Substantia nigra (tissue), 51 donors: ENCODE measurements at places on chromosomes 12 and 14.

DNA sequence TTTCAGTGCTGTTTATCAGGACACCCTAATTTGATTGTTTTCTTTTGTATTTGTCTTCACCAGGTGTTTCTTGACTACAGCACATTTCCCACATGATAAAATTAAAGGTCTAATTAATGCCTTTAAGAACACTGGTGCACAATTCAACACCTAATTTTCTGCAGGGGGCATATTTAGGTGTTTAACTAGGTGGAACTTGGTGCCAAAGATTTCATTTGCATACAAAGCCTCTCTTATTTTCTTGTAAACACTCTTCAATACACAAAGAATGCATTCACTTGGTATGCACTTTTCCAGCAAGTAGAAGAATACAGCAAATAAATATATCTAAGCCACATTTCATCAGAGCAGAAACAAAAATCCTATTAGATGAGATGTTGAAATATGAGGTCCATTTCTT lies 646.2 kb upstream of the FOXG1 start:
- DNase-seq, result no peak

DNA sequence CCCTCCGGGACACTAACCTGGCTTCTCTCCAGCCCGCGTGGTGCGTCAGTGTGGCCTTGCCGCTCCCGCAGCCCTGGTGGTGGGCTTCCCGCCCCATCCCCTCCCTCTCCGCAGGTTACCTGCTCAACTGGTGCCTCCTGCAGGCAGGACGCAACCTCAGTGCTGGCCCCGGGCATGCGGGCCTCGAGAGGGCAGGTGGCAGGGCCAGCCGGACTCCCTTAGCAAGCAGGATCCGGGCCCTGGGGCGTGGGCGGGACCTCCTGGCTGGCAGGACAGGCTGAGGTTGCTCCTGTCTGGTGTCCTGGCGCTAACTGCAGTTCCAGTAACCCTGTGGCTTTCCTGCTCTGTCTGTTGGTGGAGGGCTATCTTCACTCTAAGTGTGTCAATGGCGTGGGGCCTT lies 8.6 kb upstream of the ADSS1 start:
- DNase-seq, result no peak

- no peak for DNase-seq
Observed at GRCh38 chr14:71682337-71682736, 249.9 kb upstream of the RGS6 start.

GRCh38 chr14:22837114-22837749 lies 847 bp downstream of the MMP14 start:
- no peak for DNase-seq

DNA sequence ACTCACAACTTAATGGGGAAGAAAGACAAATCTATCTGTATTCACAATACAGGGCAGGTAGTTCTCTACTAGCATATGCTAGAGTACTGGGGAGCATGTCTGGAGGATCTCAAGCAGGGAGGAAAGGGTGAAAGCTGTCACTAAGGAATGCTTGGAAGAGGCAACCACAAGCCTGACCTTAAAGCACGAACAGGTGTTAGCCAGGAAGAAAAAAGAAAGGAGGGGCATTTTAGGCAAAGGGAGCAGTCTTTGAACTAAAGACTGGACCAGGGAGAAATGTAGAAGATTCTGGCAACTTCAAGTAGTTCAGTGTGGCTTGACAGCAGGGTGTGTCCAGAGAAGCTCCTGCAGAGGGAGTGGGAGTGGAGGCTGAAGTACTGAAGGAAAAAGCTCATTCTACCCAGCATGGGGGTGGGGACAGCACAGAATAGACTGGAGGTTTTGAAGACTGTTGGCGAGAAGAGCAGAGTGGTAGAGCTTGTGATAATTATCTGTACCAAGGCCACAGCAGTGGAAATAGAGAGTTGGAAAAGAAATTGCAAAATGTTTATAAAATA lies 50.9 kb downstream of the AP5M1 start:
- no peak for DNase-seq

DNA sequence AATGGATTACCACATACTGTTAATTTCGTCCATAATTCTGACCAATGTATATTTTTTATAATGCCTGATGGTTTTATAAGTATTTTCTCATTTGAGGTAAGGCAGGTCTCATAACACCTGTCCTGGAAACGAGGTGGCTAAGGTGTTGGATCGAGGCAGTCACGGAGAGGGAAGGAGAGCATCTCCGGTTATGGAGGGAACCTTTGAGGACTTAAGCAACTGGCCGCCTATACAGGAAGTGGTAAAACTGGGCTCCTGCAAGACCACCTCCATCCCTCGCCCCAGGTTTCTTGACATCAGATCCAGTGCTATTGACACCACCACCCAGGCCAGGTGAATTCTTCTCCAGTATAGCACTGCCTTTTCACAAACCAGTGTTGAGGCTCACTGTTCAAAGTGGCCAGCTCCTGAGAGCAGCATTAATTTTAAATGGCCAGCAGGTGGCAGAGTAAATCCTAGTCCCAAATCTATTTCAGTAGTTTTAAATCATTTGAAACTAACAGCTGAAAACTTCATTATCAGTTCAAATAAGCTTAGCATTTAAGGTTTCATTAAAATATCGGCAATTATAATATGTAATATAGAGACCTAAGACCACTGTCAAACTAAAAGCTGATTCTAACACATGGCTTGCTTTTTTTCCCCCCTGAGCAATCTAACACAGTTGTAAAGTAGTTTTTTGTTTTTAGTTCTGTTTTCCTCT lies 100.8 kb downstream of the PPM1A start:
- DNase-seq, result no peak

DNA sequence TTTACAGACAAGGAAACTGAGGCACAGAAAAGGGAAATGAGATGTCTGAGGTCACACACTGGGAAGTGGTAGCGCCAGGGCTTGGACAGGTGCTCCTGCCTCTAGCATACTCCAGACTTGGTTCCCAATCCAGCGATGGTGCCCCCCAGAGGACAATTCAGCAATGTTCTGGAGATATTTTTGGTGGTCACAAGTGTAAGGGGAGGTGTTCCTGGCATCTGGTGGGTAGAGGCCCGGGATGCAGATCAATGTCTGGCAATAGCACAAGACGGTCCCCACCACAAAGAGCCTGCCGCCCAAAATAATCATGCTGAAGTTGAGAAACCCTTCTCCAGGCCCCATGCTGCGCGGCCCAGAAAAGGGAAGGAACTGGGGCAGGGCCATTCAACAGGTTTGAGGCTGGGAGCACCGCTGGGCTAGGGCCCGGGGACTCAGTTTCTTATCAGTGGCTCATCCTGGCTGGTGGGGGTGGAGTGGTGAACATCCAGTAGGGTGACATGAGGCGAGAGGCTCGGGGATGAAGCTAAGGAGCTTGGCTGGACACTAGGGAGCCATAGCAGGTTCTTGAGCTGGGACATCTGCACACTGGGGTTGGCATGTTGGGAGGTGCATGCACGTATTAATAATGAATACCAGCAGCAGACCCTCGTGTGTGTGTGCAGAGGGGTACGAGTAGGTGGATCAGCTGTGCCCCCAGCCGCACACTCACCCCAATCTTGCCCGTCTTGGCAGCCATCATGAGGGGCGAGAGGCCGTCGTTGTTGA lies 35.1 kb downstream of the TRPV4 start:
- DNase-seq, result peak; percentile 11

DNA sequence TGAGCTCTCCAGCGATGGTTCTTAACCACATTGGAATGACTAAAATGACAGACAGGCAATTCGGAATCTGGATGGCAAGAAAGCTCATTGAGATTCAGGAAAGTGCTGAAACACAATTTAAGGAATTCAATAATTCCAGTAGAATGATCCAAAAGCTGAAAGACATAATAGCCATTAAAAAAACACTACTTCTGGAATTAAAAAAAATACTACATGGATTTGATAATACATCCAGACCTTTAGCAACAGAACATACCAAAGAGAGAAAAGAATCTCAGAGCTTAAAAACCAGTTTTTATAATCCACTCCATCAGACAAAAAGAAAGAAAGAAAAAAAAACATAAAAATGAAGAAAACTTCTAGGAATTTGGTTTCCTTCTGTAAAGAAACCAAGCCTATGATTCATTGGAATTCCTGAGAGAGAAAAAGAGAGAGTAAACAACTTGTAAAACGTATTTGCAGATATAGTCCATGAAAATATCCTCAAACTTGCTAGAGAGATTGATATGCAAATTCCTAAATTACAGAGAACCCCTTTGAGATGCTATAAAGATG lies 52.8 kb downstream of the SLCO1B1 start:
- no peak for DNase-seq

- DNase-seq, result no peak
Observed at GRCh38 chr14:95998656-95999055, 40.5 kb upstream of the C14orf132 start.

DNA sequence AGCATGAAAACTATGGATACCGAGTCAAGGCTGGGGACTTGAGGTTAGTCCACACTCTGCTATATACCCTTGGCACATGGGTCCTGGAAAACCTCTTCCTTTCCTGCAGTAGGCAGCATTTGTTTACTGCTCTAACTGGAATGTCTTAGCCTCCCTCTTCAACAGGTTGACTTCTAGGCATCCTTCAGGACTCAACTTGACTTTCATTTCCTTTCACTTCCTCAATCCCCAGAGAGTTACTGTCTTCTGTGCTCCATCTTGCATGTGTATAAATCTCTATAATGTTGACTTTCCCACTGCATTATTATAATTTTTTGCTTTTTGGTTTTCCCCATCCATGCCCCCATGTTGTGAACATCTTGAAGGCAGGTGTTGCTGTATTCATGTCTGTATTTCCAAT lies 107.9 kb downstream of the VRK1 start:
- DNase-seq, result no peak

GRCh38 chr14:58872061-58872460 lies 234.3 kb downstream of the DACT1 start:
- DNase-seq, result no peak

DNA sequence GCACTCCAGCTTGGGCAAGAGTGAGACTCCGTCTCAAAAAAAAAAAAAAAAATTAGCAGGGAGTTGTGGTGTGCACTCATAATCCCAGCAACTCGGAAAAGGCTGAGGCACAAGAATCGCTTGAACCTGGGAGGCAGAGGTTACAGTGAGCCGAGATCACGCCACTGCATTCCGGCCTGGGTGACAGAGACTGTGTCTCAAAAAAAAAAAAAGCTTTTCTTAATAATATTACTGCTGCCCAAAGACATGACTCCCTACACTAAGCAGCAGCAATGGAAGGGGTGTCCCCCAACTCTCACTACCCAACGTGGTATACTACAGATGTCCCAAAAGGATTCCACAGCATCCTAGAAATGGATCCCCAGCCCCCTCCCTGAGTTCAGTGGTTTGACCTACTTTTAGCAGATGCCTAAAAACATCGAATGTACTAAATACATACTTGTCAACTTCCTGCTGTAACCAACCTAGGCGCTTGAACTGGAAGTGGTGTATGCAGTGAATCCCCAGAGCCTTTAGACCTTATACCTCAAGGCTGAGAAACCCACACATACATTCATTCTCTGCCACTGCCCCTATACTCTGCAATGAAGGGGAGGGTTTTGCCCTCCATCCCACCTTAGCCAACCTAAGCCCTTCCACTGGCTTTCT lies 8.5 kb upstream of the FKBP11 start:
- DNase-seq, result no peak

DNA sequence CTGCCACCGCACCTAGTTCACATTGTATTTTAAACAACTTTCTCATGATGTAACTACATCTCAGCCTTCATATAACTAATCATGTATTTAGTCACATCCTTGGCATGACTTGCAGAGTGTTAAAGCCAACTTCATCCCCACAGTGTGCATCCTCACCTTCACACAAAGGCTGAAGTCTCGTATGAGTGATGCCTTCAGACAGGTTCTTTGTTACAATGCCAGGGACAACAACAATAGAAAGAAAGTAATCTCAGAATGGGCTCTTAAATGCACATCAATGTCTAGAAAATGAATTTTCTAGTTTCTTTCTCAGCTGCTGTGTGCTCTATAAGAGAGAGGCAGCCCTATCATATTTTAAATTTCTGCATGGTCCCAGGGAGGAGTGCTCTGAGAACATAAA lies 221.3 kb downstream of the DIO2 start:
- DNase-seq, result no peak

DNA sequence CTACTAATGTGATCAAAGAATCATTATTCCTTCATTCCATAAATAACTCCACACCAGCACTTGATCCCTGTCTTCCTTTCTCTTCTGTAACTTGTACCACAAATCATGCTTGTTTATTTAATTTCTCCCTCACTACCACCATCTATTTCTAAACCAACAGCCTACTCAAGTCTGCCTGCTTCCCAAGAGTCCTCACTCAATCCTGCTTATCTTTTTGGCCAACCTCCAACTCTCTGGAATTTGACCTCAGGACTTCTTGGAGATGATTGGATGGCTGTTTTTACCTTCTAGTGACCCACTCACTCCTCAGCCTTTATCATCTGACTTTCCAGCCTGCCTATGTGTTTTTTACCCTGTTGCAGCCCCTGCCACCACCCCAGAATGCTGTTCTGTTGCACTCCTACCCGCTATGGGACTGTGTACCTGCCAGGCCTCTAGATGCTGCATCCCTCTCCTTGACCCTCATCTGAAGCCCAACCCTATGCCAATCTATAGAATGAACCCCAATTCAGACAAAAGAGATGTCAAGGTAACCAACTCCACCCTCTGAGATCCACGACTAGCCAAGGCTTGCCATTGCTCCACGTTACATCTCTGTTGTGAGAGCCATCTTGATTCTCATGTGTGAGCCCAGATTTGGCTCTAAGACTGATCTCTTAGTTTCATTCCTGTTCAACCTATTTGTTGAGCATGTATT lies 150.2 kb upstream of the PLEKHG7 start:
- no peak for DNase-seq

DNA sequence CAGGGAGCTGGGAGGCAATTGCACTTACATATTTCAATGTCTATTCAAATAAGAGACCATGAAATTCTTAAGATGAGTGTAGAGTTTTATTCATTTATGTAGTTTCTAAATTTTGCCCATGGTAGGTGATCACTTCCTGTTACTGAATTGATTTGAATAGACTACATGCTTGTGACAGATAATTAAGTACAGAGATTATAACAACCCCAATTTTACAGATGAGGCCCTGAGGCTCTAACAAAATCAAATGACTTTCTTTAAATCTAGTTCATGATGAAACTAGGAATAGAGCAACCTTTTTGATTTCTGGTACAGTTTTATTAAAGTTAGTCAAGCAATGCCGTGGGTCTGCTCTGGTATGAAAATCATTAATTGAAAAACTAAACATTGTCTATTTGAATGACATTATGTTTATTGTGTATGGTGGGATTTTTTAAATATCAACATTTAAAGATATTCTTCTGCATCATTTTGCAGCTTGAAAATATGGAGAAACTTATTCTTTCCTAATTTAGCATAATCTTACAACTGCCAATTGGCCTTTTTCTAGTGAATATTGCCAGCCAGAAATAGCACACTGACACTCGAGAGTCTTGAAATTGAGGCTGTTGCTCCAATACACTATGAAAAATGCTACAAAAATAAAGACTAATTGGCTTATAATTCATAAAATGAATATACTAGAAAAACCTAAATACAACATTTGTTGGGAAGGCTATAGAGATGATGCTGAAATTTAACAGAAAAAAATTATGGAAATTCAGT lies 308.9 kb downstream of the SLC6A15 start:
- DNase-seq, result no peak

- peak; percentile 56 for DNase-seq
Observed at GRCh38 chr12:52307836-52308805, 13.1 kb downstream of the KRT83 start.
